NCI-H510A treated with DMSO at 0.1 percent for 48 hours (cell line): ENCODE measurements at places on chromosomes 3 and 15.

GRCh38 chr15:73991260-73991659 is 835 bp downstream of the STOML1 start:
- DNase-seq: no peak

GRCh38 chr15:90582553-90582952 is 52.8 kb downstream of the CRTC3 start:
- no peak for DNase-seq

DNA sequence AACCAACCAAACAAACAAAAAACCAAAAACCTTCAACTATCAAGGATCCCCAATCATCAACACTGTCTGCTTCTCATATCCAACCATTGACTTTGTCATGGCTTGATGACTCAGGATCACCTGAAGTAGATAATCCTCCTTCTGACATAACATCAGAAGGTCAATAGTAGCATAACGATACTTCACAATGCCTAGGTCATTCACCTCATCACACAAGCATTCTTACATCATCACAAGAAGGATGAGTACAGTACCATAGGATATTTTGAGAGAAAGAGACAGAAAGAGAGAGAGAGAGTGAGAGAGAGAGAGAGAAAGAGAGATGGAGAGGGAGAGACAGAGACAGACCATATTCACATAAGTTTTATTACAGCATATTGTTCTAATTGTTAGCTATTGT is 42.1 kb downstream of the SPATA16 start:
- no peak for DNase-seq

- DNase-seq: no peak
Observed at GRCh38 chr3:29261119-29261518, 19.8 kb upstream of the RBMS3 start.

DNA sequence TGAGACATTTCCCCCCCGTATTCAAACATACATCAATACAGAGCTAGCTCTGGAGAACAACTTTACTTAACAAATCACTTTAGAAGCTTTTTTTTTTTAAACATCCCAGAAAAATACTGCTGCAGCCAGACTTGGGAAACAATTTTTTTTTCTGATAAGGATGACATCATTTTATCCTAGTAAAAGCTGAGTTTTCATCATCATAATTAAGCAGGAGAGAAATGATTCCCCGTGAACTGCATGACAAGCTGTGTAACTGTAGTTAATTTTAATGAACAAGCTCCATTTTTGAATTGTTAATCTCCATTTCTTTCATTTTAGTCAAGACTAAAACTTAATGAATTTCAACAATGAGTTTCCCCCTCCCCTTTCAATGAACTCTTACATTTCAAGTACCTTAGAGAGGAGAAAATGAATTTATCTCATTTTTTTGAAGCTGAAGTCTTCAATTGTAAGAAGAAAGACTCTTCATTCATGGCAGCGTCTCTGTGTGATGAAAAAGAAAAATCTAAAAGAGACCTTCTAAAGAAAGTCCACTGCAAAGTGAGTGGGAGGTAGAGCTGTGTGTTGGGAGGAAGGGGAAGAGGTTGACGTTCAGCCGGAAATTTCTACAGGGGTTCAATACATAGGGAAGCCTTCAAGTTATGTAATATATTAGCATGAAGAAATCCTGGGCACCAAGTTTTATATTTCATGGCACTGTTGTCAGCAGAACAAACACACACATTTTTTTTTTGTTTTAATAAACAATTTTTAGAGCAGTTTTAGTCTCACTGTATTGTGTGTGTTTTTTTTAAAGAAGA is 31.7 kb downstream of the HES1 start:
- DNase-seq: no peak

DNA sequence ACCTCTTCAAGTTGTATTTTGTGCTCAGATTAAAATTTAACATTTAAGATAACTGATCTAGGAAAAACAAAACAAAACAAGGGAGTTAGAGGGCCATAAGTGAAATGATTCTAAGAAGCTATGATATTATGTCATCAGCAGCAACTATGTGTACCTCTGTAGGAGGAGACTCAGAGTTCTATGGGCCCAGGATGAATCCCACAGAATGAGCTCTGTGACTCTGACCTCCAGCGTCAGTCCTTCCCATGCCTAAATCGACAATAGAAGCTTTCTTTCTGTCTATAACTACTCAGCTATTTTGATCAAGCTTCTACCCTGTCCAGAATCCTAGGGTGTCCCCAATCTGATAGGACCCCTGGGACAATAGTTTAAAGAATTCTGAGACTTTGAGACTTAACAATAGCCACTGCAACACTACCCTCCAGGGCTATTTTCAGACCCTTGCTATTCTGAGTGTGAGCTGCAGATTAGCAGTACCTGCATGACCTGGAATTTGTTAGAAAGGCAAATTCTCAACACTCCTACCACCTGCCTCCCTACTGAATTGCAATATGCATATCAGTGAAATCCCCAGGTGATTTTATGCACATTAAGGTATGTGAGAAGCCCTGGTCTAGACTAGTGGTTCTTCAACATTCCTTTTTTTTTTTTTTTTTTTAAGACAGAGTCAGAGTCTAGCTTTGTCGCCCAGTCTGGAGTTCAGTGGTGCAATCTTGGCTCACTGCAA is 66.7 kb downstream of the ARHGAP31 start:
- DNase-seq: no peak

DNA sequence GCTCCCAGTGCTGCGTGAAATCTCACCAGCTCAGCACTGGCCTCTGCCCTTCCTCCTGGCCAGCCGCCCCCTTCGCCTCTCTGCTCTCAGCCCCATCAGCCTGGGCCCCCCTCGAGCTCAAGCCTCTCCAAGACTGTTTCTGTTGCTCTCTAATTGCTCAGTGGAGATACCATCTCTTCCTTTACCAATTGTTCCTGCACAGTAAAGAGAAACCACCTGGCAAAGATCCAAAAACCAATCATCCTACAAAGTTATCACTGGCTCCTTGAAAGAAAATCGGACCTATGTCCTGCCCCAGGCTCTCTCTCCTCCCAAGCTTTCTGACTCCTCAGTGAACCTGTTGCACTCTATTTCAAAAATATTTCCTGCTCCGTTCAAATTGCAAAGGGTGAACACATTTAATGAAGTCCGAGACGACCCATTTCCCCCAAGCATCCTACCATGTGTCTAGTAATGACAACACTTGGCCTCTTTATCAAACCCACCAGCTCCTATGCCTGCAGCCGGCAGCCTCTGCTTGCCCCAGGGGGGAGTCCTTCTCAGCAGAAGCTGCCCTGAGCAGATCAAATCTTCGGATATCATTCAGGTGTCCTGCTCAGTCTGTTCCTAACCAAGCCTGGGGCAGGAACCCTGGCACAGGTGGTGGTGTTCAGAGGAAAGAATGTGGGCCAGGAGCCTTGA is 53.7 kb upstream of the FAM174B start:
- DNase-seq: no peak

GRCh38 chr3:44893097-44893496 is 18.7 kb downstream of the TGM4 start:
- no peak for DNase-seq

DNA sequence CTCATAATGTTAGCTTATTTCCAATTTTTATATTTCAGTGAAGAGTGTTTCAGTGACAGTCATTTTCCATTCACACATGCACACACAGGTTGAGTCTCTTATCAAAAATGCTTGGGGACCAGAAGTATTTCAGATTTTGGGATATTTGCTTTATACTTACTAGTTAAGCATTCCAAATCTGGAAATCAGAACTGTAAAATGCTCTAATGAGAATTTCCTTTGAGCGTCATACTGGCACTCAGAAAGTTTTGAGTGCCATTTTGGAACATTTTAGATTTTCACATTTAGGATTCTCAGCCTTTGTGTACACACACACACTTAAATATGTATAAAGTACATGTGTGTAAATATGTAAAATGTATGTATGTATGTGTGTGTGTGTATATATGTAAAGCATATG is 71.0 kb downstream of the CHD2 start:
- no peak for DNase-seq

- DNase-seq: no peak
Observed at GRCh38 chr3:129994883-129995559, 20.5 kb downstream of the TRH start.

DNA sequence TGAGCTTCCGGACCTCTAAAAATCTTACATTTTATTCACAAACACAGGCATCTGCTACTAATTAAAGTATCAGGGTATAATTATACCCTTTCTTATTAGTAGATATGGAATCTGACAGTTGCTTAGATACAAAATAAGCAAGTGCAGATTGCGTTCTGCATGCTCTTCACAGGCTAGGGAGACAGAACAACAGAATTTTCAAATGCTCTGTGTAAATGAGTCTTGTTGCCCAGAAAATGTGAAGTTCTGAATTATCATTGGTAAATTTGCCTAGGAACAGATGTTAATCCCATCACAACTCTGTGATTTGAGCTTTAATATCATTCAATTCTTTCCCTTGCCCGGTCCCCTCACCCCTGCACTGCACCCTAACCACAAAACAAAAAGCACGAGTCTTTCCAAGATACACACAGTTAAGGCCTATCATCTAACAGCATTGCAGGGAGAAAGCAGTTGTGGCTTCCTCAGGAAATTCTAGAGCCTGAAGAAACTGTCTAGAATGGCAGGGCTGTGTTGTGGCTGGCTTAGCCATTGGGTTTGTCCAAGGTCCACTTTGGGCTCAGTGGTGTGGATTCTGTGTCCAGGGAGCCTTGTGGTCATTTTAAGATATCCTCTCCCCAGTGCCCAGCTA is 119.8 kb downstream of the PDCD6IP start:
- no peak for DNase-seq

GRCh38 chr3:38099518-38099917 is 37.4 kb downstream of the ACAA1 start:
- no peak for DNase-seq

DNA sequence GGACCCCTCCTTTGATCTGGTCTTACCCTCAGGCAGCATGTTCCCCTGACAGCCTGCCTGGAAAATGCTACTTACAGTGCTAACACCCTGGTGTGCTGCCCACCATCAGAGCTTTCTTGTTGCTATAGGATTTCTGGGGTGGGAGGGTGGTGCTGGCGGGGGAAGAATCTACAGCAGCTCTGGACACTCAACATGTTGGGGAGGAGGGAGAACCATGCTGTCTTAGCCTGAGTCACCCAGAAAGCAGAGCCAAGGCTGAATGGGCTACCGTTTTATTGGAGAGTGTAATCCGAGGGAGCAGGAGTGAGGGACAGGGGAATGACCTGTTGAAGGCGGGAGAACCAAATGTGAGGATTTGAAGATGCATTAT is 45.6 kb downstream of the MFSD1 start:
- no peak for DNase-seq

DNA sequence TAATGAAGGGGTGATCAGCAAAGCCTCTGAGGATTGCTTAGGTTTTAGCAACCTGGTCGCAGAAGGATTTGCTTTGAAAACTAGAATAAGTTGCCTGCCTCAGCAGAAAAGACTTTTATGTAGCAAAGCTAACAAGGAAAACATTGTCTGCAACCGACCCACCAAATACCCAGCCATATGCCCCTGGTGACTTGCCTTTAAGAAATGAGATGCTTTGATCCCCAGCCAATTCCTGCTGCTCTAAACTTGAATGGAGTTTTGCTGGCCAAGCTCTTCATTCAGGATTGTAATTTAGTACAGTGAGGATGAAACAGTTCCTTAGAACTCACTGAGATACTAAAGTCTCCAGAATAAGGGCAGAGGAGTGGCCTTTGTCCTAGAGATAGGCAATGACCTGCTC is 139.8 kb upstream of the PROK2 start:
- DNase-seq: no peak

- no peak for DNase-seq
Observed at GRCh38 chr3:122714273-122714672, 33.6 kb downstream of the PARP14 start.

- peak; percentile 68 for DNase-seq
Observed at GRCh38 chr15:59532770-59533379, 78.7 kb upstream of the GCNT3 start.

DNA sequence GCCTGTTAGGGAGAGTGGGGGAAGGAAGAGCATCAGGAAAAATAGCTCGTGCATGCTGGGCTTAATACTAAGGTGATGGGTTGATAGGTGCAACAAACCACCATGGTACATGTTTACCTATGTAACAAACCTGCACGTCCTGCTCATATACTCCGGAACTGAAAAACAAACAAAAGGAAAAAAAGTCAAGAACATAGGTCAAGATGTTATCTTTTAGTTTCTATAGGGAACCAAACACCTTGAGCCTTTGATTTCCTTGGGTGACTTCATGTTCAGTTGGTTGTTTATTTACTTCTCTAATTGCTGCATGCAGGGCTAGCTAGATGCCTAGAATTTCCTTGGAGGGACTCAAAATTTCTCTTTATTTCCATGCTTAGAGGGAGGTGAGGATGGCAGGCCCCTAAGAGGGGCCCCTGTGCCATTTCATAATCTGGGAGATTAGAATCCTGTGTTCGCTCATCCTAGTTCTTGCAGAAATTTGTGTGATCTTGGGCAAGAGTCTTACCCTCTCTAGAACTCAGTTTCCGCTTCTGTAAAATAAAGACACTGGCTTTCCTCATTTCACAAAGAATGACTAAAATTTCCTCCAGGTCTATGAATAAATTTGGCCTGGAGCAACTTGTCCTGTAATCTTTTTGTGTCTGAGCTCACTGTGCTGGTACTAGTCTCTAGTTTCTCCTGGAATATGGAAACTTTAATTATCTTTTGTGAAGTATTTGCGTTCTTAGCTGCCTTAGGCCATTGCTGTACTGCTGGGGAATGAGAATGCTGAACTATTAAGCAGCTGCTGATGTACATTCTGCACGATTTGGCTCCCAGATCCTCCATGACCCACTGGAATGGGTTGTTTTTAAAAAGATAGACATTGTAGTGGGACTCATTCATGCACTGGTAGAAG is 457.5 kb downstream of the EDEM1 start:
- no peak for DNase-seq
